ENCODE measurements at places on chromosomes 4 and X.

DNA sequence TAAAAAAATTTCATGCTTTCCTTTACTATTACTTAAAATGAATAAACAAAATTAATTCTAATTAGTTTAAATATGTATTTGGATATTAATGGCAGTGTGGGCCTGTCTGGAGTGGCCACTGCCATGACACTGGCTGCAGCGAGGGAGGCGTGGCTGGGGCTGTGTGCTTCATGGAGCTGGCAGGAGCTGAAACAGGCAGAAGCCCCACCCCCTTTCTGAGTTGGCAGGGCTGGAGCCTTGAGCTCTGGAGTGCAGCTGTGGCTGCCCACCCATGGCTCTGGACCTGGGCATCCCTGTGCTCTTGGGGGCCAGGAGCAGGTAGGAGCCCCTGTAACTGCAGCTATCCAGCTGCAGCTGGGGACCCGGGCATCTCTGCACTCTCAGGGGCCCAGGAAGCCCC, 8.2 kb upstream of the HSD17B11 start:
- no peak for DNase-seq

GRCh38 chr4:112552668-112553067, 36.7 kb upstream of the NEUROG2 start:
- peak; percentile 30 for DNase-seq

- DNase-seq = no peak
These were observed 334.5 kb downstream of the PACRGL start for GRCh38 chr4:21034728-21035127.

DNA sequence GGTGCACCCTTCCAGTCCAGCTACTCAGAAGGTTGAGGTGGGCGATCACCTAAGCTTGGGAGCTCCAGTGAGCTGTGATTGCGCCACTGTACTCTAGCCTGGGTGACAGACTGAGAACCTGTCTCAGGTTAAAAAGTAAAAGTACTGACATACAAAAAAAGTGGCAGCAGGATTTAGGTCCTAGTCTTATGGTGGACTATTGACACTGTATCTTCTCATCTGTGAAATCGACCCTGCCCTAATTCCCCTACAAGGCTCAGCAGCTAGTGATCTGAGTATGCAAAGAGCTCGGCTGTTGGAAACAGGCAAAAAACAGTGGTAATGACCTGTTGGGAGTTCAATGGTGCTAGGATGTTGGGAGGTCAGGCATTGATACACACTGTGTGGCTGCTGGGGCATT, 57.0 kb downstream of the LEF1 start:
- no peak for DNase-seq

- no peak for DNase-seq
These were observed 479.5 kb upstream of the FAM47C start for GRCh38 chrX:36528661-36529060.

DNA sequence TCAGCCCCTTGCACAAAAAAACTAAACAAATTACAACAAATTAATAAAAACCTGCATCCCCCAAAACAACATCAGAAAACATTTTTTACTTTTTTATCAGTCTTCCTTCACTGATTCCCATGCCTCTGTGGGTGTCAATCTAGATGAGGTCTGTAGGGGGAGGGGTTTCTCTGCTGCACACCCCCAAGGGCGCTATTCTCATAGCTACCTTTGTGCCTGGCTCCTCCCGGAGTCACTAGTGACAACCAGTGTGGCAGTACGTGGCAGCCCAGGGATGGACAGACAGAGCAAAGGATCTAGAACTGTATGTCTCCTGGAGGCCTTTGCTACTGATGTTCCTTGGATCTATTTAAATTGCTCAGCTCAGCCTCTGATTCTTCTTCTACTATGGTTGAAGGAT, 228.1 kb upstream of the ANXA3 start:
- DNase-seq = no peak

- no peak for DNase-seq
These were observed 79.3 kb downstream of the NHSL2 start for GRCh38 chrX:71989768-71990426.

GRCh38 chrX:67732864-67733263, 189.0 kb downstream of the AR start:
- no peak for DNase-seq

- DNase-seq = no peak
These were observed 58.0 kb upstream of the KLF3 start for GRCh38 chr4:38605753-38606586.

DNA sequence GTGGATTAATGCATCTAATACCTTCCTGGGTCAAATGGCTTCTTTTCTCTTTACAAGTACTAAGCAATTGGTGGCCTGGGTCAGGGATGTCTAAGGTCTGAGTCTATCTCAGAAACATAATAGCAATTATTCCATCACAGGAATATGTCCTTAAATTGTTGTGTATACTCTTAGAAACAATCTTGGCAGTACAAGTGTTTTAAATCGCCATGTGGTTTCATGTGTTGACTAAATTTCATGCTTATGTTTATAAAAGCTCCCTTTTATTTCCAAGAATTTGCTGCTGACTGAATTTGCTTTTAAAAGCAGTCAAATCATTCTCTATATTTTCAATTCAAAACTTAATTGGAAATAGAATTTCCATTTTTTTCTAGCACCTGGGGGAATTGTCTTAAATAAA, 125.3 kb upstream of the PACRGL start:
- DNase-seq = no peak

DNA sequence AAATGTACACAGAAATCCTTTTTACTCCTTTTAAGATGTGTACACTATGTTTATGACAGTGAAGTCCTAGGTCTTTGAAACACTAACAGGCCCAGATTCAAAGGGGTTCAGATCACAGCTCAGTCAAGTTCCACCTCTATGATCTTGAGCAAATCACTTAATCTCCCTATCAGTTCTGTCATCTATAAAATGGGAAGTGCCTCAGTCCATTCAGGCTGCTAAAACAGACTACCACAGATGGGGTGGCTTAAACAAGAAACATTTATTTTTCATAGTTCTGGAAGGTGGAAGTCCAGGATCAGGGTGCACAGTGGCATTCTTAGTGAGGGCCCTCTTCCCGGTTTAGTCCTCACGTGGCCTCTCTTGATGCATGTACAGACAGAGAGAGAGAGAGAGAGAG, 117.1 kb downstream of the CORIN start:
- DNase-seq = no peak

DNA sequence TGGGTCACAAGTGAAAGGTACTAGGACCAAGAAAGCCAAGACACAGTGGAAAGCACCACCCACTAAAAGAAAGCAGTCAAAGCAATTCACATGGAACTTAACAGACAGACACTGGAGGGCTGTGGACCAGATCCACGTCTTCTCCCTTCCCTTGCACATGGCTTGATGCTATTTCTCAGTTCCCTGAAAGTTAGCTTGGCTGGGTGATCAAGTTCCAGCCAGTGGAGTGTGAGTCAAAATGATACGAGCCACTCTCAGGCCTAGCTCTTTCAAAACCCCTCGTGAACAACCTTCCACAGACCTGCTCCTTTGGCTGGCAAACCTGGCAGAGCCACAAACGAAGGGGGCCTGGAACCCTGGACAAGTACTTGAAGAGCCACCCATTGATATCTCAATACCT, 52.0 kb downstream of the RELL1 start:
- DNase-seq = no peak

GRCh38 chrX:53990171-53990570, 54.1 kb downstream of the PHF8 start:
- no peak for DNase-seq

DNA sequence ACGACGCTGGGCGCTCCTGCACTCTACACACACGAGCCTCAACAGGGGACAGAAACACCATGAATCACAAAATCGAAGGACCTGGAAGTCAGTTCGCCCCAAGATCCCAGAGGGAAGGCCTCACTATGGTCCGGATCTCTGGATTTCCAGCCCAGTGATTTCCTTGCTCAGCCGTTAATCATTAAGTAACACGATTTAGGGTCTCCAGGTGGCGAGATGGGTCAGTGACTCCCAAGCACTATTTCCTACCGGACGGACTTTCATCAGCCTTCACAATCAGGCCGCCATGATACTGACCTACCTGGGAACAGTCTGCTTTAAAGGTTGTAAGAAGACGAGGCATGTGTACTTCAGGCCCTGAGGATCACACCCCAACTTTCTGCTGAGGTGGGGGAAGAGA, 63.7 kb downstream of the FAT1 start:
- DNase-seq = no peak

GRCh38 chrX:10325611-10326010, 168.8 kb downstream of the CLCN4 start:
- DNase-seq = no peak

GRCh38 chr4:11230866-11231265, 197.8 kb downstream of the HS3ST1 start:
- no peak for DNase-seq

GRCh38 chrX:112058255-112058654, 24.3 kb downstream of the TRPC5 start:
- no peak for DNase-seq

DNA sequence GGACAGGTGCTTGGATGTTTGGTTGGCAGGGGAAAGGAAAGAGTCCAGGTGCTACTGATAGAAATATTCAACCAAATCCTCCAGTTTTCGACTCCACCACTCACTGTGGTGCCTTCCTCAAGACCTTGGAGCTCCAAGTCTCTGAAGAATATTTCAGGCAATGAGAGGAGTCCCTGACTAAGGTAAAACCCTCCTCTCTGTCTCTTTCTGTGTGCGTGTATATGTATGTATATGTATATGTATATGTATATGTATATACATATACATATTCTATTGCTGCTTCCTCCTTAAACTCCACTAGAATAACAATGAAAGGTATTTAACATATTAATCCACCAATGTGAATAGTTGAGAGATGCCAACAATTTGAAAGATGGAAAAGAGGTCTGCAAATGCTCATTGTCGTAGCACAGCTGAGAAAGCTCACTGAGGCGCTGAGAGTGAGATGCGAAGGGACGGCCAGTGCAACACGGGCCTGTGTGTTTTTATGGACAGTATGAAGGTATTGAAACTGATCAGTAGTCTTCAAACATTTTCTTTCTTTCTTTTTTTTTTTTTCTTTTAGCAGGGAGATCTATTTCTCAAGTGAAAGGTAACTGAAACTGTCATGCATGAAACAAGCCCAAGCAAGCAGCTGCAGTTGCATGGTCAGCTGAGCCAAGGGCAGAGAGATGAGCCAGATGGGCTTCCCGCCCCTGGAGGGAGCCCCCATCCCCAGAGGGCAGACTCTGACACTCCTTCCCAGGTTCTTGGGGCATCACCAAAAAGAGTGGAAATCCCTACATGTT, 41.1 kb upstream of the HS3ST1 start:
- no peak for DNase-seq

DNA sequence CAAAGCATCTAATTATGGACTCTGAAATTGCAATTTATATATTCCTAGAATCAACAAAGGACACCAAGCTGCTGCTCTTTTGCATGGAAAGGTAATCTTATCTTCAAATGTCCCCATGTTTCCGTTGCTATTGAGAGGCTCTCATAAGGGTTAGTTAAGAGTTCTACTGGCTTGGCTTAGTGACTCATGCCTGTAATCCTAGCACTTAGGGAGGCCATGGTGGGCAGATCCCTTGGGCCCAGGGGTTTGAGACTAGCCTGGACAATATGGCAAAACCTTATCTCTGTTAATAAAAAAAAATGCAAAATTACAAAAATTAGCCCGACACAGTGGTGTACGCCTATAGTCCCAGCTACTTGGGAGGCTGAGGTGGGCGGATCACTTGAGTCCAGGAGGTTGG, 93.4 kb upstream of the RAPGEF2 start:
- no peak for DNase-seq

DNA sequence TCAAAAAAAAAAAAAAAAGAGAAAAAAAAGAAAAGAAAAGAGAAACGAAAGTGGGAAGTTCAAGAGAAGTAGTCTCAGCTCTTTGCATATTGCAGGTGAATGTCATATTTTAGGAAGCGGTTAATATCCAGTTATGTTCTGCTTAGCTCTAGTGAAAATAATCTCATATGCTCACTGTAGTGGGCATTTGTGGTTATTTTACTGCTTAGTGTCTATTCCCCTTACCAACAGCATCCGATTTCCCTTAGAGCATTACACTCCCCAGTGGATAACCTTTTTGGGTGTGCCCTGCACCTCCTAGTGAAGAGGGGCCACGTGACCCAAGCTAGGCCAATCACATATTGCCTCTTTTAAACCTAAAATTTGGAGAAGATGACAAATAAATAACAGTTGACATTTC, 111.2 kb upstream of the ZNF827 start:
- DNase-seq = no peak

DNA sequence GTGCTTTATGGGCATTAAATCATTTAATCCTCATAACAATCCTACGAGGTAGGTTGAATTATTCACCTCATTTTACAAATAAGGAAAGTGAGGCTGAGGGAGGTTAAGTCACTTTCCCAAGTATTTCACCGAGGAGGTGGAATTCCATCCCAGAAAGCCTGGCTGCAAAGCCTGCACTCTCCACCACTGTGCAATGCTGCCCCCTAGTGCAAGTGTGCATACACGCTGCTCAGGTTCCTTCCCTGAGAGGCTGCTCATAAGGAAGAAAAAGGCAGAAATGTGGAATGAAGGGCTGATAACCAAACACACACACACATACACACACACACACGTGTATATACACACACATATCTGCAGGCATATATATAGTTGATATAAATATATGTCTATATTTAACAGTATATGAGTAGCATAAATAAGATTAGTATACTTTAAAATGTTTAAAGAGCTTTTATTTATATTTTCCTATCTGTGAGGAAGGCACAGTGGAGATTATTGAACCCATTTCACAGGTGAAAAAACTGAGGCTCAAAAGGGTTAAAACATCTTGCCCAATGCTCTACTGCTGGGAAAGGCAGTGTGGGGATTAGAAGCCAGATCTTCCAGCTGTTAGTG, 714.5 kb upstream of the TENM3 start:
- DNase-seq = peak; percentile 59

DNA sequence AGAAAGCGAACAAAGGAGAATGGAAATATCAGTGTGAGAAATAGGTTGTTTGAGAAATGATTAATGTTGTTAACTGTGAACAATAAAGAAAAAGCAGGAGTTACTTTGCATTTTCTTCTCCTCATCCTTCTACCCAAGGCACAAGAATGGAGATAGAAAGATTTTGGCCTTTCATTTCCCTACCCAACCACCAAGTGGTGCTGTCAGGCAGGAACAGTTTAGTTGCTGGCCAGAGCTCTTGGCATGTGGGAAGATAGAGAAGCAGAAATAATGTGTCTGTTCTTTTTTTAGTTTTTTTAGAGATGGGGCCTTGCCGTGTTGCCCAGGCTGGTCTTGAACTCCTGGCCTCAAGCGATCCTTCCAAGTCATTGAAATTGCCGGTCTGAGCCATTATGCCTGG, 12.8 kb downstream of the HOPX start:
- peak; percentile 30 for DNase-seq

GRCh38 chrX:71111141-71111843, at the start of gene IL2RG:
IL2RG (minus strand) TSS chrX:71111577; CDS start chrX:71111539, 38 bp downstream.
- no peak for DNase-seq

GRCh38 chr4:26204249-26204825, 116.5 kb upstream of the RBPJ start:
- DNase-seq = no peak

DNA sequence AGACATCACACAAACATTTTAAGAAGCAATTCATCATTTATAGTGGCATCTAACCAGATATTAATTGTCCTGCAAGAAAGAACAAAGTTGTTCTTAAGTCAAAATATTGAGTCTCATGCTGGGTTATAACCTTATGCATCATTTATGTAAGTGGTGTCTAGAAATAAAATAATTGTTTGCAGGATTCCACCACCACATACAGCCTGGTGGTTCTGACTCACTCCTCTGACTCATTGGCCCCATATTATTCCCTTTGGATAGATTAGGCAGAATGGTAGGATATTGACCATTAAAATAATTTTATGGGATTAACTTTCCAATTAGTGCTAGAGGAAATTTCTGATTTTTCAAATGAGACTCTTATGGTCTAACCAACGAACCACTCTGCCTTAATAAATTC, 384.5 kb downstream of the GRXCR1 start:
- peak; percentile 29 for DNase-seq

- DNase-seq = no peak
These were observed 163.1 kb upstream of the SLITRK2 start for GRCh38 chrX:145654486-145654885.

Measured in RWPE1 (cell line).